Fibroblast of the aortic adventitia (primary cell): ENCODE measurements at places on chromosomes 16 and 17.

DNA sequence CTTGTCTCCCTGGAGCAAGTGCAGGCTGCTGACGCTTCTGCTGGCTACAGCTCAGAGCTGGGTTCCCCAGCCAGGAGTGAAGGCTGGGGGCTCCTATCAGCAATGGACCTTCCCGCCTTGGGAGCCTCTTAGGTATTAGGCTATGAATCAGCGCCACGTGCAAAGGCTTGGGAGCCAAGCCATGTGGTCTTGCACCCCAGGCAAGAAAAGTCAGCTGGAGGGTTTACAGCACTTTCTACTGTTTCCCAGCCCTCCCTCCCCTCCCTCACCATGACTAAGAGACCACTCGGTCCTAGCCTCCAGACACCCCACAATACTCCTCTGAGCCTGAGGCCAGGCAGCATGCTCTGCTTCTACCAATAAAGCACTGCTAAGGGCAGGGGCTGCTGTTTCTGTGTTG lies 12.3 kb downstream of the EPX start:
- DNase-seq, result peak; percentile 28

DNA sequence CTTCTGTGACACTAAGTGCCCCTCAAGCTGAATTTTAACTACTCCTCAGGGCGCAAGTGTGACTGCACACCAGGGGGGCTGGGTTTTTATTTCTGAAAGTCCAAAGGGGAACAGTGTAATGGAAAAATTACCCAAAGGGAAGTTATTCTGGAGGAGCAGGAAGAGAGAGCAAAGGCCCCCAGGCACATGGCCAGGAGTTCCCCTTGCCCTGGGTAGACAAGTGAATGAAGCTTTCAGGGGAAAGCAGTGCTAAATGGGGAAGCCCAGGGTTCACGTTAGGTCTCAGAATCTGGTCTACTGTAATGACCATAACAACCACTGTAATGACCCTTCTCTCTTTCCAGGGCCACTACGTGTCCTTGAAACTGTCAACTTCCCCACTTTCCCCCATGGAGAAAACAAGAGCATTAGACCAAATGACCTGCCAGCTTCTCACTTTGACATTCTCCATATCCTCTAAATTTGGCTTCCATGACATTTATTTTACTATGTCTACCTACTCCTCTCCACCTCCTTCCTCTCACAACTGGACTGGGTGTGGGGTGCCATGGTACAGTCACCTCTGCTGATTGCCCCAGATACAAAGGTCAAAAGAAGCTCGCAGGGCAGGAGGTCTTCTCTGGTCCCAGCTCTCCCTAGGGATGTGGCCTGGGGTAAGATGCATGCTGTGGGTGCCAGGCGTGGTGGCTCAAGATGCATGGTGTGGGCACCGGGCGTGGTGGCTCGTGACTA lies 34.1 kb upstream of the MMP2 start:
- DNase-seq, result no peak

DNA sequence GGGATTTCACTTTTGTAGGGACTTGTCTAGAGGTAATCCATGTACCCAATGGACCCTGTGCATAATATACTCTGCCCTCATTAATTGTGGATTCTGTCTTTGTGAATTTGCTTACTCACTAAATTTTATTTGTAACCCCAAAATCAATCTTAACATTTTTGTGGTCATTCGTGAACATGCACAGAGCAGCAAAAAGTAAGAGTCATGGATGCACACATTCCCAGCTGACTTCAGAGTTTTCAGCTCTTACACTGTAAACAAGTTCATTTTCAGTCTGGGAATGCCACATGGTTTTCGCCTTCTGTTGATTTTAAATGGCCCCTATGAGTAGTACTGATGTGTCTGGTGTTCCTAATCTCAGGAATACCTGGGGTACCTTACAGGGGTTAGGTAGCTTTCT lies 24.3 kb downstream of the TAC4 start:
- no peak for DNase-seq

DNA sequence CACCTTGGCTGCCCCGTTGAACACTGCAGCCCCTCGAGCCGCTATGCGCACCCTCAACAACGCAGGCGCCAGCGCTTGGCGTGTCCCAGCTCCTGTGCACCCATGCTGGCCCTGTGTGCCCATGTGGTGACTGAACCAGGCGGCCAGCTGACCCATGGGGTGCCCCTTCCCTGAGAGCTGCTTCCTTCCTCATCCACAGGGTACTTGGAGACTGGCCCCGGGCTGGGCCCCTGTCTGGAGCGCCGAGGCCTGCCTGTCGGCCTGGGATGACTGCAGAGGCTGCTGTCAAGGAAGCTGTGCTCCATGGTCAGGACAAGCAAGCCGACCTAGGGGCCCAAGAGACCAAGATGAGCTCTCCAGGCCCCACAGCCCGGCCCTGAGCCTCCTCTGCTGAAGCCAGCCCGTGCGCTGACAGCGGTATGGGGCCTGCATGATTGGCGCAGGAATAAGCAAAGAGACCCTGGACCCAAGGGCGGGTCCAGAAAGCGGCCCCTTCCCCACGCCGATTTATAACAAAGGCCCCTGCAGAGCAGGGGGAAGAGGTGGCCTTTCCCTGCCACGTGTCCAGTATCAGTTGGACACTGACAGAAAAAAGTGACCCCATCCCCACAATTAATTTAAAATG lies 21.6 kb upstream of the BAHCC1 start:
- no peak for DNase-seq

- no peak for DNase-seq
Observed at GRCh38 chr16:81782236-81782635, 3.1 kb downstream of the PLCG2 start.

DNA sequence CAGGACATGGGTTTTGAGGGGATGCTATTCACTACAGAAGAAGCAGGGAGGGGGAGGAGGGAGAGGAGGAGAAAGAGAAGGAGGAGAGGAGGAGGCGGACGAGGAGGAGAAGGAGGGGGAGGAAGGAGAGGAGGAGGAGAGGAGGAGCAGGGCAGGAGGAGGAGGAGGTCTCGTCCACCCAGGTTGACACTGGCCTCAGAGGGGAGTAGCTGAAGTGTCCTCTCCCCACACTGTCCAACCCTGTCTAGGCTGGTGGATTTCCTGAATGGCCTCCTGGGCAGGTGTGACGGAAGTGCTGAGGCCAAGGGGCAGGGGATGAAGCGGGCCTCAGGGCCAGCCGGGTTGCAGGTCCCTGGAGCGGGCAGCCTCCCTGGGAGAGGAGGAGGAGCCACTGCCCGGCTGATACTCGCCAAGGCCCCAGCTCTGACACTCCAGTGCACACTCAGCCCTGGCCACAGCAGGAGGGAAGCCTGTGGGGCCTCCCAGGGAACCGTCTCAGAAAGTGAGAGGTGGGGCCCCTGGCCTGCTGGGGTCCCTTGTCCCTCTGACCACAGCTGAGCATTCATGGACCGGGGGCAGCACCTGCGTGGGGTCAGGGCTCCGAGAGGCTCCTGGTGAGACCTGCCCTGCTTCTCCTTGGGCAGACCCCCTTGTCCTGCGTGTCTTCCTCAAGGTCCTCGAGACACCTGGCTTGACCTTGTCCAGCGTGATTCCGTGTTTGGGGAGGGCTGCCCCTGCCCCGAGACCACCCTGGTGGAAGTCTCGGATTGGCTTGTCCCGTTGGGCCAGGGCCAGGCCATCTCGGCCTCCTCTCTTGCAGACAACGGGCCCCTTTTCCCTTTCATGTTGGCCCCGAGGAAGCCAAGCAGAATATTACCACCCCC lies 200.6 kb upstream of the CIBAR2 start:
- no peak for DNase-seq

DNA sequence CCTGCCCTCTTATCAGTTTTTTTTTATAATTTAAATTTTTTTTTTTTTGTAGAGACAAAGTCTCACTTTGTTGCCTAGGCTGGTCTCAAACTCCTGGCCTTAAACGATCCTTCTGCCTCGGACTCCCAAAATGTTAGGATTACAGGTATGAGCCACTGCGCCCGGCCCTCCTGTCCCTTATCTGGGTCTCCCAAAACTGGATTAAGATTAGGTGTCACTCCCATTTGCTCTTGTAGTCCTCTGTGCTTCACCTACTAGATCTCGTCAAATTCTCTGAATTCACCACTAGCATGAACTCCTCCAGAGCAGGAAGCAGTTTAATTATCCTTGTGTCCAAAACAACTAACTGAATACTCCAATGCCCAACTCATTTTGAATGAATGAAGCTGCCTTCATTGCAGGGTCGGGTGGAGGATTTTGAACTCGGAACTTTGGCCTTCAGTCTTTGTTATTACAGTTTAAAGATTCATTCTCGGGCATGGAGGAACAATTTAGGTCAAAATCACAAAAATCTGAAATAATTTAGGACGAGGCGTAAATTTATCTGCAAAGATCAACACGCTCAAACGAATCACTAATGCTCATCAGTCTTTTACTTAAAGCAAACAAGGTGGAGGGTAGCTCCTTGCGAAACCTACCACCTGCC lies 802 bp upstream of the ATXN2L start:
- DNase-seq, result no peak

DNA sequence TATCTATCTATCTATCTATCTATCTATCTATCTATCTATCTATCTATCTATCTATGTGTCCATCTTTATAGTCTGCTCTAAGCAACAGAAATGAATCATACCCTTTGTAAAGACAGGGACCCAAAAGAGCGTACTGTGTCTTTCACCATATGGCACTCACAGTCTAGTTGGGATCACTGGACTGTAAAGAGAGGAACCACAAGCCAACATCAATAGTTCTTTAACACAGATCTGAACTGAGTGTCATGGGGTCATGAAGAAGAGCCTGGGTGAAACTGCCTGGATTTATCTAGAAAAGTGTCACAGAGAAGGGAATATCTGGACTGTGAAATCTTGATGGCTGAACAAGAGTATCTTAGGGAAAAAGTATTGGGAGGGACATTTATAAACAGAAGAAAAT lies 619.1 kb upstream of the SOX9 start:
- no peak for DNase-seq

GRCh38 chr16:58793366-58793765 lies 59.2 kb upstream of the GOT2 start:
- no peak for DNase-seq

- no peak for DNase-seq
Observed at GRCh38 chr16:67255553-67256221, 6.9 kb downstream of the SLC9A5 start.

- peak; percentile 32 for DNase-seq
Observed at GRCh38 chr17:1491443-1492248, 840 bp downstream of the MYO1C start.

- peak; percentile 53 for DNase-seq
Observed at GRCh38 chr17:40471846-40472732, 28.8 kb downstream of the IGFBP4 start.

GRCh38 chr17:71636644-71637043 lies 484.2 kb upstream of the SOX9 start:
- DNase-seq, result no peak

GRCh38 chr17:32831223-32831622 lies 45.7 kb downstream of the MYO1D start:
- DNase-seq, result no peak

DNA sequence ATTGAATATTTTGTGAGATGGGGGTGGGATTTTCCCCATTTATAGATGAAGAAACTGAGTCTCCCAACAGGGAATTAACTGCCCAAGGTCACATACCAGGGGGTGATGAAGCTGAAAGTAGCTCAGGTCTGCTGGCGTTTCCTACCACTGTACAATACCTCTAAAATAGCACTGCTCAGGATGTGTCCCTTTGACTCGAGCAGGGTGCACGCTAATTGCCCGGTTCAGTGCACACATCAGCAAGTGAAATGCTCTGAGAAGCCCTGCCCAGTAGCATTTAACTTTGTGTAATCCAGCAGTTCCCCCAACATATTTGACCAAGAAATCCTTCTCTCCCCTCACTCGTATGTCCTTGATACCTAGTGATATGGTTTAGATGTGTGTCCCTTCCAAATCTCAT lies 50.1 kb upstream of the DDX52 start:
- no peak for DNase-seq

- DNase-seq, result no peak
Observed at GRCh38 chr17:31605761-31606160, 214.3 kb downstream of the RAB11FIP4 start.

DNA sequence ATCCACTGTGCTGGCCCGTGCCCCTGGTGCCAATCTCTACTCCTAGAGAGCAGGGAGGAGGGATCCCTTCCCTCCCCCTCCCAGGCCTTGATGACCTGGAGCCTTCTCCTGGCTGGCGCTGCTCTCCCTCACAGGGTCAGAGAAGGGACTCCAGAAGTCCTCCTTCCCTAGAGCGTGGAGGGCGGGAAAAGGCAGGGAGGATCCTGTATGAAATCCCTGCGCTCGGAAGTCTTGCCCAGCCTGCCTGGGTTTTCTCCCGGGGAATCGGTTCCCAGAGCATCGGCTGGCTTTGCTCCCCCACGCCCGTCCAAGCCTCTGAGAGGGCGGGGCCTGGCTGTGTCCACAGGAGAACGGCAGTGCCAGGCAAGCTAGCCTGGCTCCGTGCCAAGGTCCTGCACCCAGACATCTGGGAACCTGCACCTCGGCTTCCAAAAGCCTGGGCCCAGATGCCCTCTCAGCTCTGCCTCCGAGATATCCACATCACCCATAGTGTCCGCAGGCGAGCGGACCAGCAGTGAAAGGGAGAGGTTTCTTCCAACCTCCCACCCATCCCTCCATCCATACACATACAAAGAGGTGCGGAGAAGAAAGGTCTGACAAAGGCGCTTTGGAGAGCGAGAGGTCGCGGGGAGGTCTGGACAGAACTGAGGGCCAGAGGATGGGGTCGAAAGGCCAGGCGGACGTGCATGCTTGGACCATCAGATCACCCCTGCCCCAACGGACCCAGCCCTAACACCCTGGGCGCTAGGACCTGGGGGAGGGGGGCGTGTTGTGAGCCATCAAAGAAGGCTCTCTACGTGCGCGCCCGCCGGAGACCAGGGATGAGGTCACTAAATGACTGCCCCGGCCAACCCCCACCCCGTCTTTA lies 1.1 kb downstream of the MPP2 start:
- peak; percentile 58 for DNase-seq

GRCh38 chr16:53080345-53081031 lies 25.7 kb downstream of the CHD9 start:
- DNase-seq, result peak; percentile 89

GRCh38 chr17:32485261-32486110 lies 1.3 kb upstream of the CDK5R1 start:
- DNase-seq, result no peak

GRCh38 chr16:18969855-18970240 lies 13.9 kb upstream of the TMC7 start:
- DNase-seq, result no peak

GRCh38 chr17:27756467-27757371 lies 43.6 kb downstream of the NOS2 start:
- peak; percentile 64 for DNase-seq

DNA sequence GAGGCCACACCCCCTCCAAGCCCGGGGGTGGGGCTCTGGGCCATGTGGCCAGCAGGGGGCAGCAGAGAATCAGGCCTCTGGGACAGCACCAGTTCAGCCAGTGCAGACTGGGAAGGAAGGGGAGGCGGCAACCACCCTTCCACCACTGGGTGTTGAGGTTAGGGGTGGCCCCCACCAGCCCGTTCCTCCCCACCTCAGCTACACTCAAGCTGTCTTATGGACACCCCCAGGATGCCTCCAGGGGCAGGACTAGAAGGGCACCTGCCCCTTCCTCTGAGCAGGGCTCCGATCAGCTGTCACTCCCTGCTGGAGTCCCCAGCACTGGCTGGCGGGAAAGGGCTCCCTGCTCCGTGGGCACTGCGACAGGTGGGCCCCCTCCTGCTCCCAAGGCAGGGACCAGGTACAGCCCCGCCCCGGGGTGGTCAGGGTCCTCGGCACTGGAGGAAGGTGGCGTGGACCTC lies 21.8 kb downstream of the KATNB1 start:
- DNase-seq, result peak; percentile 74

- peak; percentile 45 for DNase-seq
Observed at GRCh38 chr17:45702666-45703266, 81.4 kb upstream of the CRHR1 start.

GRCh38 chr17:78185981-78186691 lies 716 bp downstream of the TK1 start:
- no peak for DNase-seq

GRCh38 chr16:84986102-84986501 lies 25.2 kb downstream of the ZDHHC7 start:
- DNase-seq, result no peak
